ENCODE measurements at places on chromosomes 12 and 14. TPM values are rescaled to one million over a fixed set of nuclear protein-coding genes. Genes with fewer than 3 reads are reported as not detected.

Gene HCAR1
- total RNA-seq, result 3.2 TPM

Gene FGF6
- not detected for total RNA-seq

Gene C12orf60
- 1.9 TPM for total RNA-seq

Gene GLS2
- 0.71 TPM for total RNA-seq

Gene SYNDIG1L
- total RNA-seq, result not detected

Gene JPH4
- not detected for total RNA-seq

Gene TMEM30B
- not detected for total RNA-seq

Gene TEX22
- total RNA-seq, result 0.35 TPM

Gene INSM2
- not detected for total RNA-seq

Gene KRT73
- total RNA-seq, result not detected

Gene LALBA
- total RNA-seq, result not detected

Gene REM2
- total RNA-seq, result 0.58 TPM

Gene LRIG3
- total RNA-seq, result 10.5 TPM

Gene TAS2R14
- total RNA-seq, result 1.4 TPM

Gene SLC35F4
- not detected for total RNA-seq

Gene KRT8
- 551 TPM for total RNA-seq

Gene APPL2
- total RNA-seq, result 44.8 TPM

Gene ATL1
- total RNA-seq, result 8.7 TPM

Gene GPHN
- 12.4 TPM for total RNA-seq

Gene KRT78
- not detected for total RNA-seq

Gene ANP32D
- not detected for total RNA-seq

Gene NGB
- total RNA-seq, result not detected

Gene NPFF
- not detected for total RNA-seq

Gene OSBPL8
- 50.7 TPM for total RNA-seq

Gene SERPINA5
- not detected for total RNA-seq

Gene NR4A1
- 6.9 TPM for total RNA-seq

Gene SLC10A1
- total RNA-seq, result not detected

Gene PMCH
- total RNA-seq, result not detected

Gene CCT2
- total RNA-seq, result 242 TPM

Gene CMA1
- total RNA-seq, result not detected

Gene ANAPC7
- 32.9 TPM for total RNA-seq

Gene TMEM121
- 6.2 TPM for total RNA-seq

Gene KLHDC1
- 3.4 TPM for total RNA-seq

Gene SLC6A15
- total RNA-seq, result 7.2 TPM

Gene ZNF268
- total RNA-seq, result 14.2 TPM

Gene ARHGEF40
- total RNA-seq, result 20.9 TPM

All from myometrial cell (primary cell).